ENCODE measurements at places on chromosomes 3 and 15.

DNA sequence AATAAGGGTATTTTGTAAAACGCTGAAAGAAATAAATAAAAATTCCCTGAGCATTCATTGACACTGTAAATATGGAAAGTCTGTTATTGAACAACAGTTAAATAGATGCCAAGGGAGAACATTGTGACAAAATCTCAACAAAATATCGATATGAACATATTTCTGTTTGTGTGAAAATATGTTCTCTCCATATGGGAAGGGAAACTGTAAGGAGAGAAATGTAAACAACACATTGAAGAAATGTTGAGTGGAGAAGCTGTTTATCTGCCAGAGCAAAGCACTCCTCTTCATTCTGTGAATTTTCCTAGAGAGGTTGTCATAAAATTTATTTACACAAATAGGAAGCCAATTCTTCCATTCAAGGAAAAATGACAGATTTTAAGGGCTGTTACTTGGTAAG lies 57.1 kb upstream of the EOMES start:
- no peak for DNase-seq

DNA sequence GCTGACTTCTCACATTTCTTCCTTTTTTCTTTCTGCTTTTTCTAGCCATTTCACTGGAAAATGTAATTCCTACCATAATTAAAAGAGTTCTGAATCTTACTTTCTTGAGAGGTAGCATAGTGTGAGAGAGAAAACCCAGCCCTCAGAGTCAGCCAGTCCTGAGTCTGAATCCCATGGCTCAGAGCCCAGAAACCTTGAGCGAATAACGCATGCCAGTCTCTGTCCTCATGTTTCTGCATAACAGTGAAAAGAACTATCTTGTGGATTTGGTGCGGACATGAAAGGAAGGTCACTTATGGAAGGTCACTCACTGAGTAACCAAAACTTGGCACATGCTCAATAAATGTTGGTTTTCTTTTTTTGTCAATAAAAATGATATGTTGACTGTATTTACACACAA lies 29.3 kb upstream of the SLCO3A1 start:
- DNase-seq, result no peak

- DNase-seq, result no peak
These were observed 13.6 kb upstream of the LTF start for GRCh38 chr3:46478341-46478740.

- no peak for DNase-seq
These were observed 349.4 kb downstream of the CNTN6 start for GRCh38 chr3:1442271-1442670.

DNA sequence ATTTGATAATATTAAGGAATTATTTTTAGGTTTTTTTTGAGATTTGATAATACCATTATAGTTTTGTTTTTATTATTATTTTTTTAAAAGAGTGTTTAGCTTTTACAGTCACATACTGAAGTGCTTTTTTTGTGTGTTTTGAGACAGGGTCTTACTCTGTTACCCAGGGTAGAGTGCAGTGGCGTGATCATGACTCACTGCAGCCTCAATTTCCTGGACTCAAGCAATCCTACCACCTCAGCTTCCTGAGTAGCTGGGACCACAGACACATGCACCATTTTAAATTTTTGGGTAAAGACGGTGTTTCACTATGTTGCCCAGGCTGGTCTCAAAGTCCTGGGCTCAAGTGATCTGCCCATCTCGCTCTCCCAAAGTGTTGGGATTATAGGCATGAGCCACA lies 73.0 kb downstream of the SUMF1 start:
- no peak for DNase-seq

DNA sequence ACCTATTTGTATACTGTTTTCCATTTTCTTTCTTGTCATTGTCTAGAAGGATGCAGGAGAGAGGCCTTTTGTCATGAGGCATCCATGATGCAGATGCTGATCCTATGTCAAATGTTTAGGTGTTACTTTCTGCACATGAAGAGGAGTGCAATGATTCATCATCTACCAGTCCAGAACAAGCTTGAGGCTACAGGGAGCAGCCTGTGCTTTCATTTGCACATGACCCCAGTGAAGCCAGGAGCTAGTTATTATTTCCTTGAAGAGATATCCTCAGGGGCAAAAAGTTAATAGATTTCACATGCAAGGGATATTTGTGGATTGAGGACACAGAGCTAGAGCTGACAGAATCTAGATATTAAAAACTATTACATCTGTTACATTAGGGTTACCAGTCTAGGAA lies 204.4 kb upstream of the TGFBR2 start:
- DNase-seq, result no peak

DNA sequence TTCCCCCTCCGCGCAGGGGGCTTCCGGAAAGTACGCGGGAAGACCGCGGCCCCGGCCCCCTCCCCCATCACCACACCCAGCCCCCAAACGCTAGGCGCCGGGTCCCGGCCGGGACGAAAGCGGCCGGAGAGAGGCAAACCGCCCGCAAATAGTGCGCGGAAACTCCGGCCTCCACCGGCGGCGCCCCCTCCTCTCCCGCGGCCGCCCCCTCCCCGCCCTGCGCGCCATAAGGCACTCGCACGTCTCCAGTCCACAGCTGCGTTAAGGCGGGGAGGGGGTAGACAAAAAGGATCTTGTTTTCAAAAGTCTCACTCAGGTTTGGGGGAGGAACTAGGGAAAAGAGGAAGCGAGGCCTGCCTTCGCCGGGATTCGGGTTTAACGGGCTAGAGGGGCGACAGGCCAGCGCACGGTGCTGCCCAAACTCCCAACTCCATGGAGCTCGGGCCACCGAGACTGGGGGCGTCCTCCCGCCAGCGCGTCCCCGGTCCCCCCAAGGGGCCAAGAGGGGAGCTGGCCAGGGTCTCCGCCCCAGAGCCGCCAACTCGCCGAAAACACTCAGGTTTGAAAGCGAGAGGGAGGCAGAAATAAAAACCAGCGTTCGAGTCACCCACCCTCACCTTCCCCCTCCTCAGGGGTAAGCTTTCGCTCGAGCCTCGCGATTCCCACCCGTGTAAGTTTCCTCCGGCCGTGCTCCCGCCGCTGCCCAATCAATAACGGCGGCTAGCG lies 1.8 kb downstream of the ANP32A start:
- peak; percentile 58 for DNase-seq

DNA sequence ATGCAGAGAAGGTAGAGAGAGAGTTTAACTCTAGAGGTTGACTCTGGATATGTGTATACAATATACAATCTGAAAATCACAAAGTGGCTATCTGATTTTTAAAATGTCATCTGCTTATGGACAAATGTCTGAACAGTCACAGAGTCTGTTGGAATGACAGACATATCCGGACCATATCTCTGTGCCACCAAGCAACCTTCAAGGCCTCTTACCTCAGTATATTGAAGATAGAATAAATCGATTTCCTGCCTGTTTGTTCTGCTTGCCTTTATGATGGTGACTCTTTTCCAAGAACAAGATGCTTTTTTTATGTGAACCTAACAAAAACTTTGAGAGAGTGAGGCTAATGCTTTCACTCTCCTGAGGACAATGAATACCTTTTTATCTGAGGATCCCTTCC lies 151.1 kb downstream of the RBPMS2 start:
- DNase-seq, result no peak

- peak; percentile 75 for DNase-seq
These were observed 43.5 kb upstream of the BDH1 start for GRCh38 chr3:197599089-197599765.

DNA sequence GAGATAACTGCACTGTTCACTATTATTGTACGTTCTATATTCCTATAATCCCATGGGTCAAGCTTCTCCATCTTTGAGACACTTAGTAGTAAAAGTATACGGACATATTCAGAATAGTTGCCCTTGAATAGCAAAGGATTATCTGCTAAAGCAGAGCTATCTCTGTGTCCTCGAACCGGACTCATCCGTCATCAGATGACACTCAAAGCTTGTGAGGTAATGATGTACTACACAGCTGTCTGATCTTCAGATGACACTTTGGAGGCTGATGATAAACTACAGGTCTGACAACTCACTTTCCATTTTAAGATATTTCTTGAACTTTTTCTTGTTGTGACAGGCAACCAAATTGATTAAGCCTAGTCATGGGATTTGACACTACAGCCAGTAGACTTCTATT lies 240.2 kb downstream of the SCAPER start:
- DNase-seq, result no peak

DNA sequence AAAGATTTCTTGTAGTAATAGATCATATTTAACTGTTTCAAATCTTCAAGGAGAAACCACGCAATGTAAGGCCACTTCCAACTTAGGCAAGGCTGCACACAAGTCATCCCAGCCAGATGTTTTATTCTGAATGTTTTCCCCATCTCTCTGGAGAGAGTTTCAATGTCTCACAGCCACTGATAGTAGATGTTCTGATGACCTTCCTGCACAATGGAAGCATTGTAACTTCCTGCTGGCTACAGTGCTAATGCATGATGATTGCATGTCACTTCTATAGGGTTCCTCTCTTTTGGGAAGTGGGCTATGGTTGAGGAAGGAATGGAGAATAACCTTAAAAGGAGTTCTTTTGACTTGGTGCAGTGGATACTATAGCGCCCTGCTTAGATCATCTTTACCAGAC lies 328.0 kb downstream of the ZNF621 start:
- DNase-seq, result no peak

DNA sequence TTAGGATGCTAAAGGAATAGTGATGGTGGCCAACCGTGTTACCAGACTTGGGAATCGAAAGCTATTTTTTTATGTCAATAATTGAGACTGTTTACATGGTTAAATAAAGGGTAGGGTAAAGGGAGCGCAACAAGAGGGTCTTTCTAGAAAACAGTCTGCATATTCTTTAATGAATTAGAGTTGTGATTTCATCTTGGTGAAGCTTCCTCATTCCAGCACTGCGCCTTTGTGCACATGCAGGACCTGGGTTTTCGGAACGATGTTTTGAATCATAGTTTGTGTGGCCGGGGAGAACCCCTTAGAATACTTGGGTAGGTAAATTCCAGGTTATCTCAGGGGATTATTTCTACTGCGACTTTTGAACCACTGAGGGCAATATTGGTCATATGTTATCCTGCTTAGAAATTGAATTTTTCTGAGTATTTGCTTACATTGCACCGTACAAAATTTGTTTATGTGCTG lies 1.3 kb downstream of the PIK3CA start:
- peak; percentile 43 for DNase-seq

- peak; percentile 65 for DNase-seq
These were observed 173.8 kb upstream of the BCL6 start for GRCh38 chr3:187919048-187919447.

- DNase-seq, result no peak
These were observed 55.3 kb upstream of the NUDT16 start for GRCh38 chr3:131326307-131326706.

DNA sequence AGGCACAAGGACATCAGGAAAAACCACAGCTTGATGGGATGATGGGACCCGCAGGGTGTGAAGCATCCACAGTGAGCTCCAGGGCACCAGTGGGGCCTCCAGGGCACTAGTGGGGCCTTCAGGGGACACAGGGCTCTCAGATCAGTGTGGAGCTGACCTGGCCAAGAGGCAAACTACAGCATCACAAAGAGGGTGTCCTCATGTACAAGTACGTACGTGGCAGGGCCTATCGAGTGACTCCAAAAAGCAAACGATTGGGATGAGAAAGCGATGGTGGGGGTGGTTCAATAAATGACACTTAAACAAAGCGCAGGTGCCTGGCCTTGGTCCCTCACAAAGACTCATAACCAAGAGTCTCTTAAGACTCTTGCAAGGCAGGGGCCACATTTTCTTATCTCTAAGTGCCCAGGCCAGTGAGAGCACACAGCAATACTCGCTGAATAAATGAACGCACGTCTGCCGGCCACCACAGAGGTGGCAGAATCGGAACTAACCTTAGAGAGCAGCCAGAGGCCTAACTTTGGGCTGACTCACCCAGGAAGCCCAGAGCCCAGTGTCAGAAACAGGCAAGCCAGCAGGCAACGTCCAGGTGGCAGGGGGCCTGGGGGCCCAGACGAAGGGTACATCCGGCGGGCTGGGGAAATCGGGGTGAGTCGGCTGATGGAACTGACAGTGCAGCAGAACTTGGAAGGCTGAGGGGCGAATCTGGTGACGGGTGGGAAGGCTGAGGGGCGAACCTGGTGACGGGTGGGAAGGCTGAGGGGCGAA lies 8.7 kb downstream of the PCSK6 start:
- no peak for DNase-seq

DNA sequence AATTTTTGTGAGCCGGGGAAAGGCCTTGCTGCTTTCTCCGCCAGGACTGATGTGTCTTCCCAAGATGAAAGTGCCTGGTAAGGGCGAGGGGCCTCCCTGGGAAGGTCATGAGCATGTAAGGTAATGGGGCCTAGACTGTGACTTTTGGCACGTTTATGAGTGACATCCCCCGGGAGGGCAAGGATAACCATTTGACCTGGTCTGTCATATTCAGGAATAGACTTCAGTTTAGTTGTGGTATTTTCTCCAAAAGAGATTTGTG lies 631 bp upstream of the CNBP start:
- DNase-seq, result no peak

DNA sequence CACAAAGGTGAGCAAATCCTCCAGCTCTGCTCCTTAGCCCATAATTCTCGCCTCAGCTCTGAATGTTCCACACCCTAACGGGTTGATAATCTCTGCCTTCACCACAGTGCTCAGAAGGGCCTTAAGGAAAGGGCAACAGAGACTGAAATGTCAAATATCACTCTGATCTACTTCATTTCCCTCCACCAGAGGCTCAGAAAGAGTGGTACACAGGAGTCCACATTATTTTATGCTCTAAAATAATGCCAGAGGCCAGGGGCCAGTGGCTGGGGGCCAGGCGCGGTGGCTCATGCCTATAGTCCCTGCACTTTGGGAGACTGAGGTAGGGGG lies 72.2 kb downstream of the MB21D2 start:
- DNase-seq, result no peak

- DNase-seq, result no peak
These were observed 165.6 kb downstream of the GMNC start for GRCh38 chr3:190696777-190697501.

DNA sequence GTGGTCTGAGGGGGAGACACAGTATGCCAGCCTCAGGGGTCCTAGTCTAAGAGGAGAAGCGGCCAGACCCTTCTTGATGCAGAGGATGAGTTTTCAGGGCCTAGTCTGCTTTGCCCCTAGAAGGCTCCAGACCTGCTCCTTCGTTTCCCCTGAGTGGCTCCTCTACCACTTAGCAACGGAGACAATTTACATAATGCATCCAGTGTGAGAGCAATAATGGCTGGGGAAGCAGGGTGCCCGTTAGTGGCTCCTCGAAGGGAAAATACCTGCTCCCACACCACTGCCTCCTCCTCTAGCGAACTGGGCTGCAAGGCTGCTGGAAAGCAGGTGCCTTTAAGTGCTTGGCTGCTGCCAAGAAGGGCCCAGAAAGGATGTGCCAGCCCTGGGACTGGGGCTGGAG lies 38.9 kb downstream of the CACNA2D2 start:
- DNase-seq, result no peak

- no peak for DNase-seq
These were observed 38.1 kb upstream of the PTX3 start for GRCh38 chr3:157398598-157398997.

- DNase-seq, result no peak
These were observed 273.0 kb downstream of the DIPK2A start for GRCh38 chr3:144244662-144245061.

DNA sequence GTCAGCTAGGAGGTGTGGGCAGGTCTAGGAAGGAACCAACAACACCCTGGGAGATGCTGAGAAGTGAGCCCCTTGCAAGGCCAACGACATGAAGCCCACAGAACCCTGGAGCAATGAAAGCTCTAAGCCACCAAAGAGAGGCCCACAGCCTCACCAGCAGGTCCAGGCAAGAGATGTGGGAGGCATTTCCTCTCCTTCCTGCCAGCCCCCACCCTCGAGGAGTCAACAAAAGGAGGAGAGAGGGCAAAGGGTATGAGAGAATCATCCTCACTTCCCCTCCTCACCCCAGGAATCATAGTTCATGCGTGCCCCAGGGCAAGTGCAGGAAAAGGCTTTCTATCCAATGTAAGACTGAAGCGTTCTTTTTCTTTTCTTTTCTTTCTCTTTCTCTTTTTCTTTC lies 195.8 kb downstream of the SHQ1 start:
- no peak for DNase-seq

- no peak for DNase-seq
These were observed 110.7 kb upstream of the IL12A start for GRCh38 chr3:159877924-159878323.

Measured in activated T-cell treated with anti-CD3 and anti-CD28 coated beads, Interleukin-2, amount 50 U/mL, for 1 hour (primary cell).